ENCODE measurements at places on chromosomes 6 and 20.
A peak's percentile ranks its signal among the peaks of the same experiment; 100 is the strongest.

GRCh38 chr6:143064271-143064670, 3.6 kb downstream of the AIG1 start:
- no peak for DNase-seq

GRCh38 chr6:167705211-167705750, 121.4 kb upstream of the AFDN start:
- no peak for DNase-seq

DNA sequence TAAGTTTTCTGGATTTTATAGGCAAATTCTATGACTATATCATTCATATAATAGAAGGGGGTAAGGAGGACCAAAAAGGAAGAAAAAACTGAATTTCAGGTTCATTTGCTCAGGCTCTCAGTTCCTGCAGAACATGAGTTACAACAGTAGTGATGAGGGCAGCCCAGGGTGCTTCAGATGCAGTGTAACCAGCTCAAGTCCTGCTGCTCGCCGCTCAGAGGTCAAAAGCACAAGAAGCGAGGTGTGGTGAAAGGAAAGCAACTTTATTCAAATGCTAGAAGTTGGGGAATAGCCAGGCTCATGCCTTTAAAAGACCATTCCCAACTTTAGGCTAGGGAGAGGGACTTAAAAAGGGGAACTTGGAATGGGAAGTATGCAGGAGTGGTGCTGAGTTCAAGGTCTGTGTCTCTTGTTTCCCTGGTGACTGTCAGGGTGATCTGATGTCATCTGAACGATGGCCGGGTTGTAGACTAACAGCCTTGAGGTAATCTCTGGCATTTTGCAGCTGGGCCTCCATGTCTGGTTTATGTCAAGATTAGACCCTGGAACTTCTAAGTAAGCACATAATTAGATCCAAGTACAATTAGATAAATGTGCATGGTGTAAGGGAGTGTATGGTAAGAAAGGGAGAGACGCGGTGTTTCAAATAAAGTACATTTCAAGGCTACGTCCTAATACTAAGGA, 14.5 kb upstream of the SEC63 start:
- DNase-seq, result no peak

DNA sequence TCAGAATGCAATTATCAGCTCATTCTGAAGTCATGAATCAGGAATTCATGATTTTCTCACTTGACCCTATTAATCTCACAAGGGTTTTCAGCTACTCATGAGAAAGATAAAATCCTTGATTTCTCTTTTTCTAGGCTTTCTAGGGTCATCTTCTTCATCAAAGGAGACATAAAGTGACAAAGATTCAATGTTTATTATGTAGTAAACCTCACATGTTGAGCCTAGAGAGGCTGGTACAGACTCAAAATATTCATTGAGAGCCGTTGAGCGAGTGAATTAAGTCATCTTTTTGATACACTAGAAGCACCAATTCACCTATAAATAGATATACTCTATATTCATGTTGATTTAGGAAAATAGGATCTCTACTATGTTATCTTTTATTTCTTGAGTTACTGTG, 104.8 kb upstream of the TRAF3IP2 start:
- no peak for DNase-seq

- no peak for DNase-seq
Measured at GRCh38 chr6:20169119-20169557, 43.1 kb downstream of the MBOAT1 start.

DNA sequence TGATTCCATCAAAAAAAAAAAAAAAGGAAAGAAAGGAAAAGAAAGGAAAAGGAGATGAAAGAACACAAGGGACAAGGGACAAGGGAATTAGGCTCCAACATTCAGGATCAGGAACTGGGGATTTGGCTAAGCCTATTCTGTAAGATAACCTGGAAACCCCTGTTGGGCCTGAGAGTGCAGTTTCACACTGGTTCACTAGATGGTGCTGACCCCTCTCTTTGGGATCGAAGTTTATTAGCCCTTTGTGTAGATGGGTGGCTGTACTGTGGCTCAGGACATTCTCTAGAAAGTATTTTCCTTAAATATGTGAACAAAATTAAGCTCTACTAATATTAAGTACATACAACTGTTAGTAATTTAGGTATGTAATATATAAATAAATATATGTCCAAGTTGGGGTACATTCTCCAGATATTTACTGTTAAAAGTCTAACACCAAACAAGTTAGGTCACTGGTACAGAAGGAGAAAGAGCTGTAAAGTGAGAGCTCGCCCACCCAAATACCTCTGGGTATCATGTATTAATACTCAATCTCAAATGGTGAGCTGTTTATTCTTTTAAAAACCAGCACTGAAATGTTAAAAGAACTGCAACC, 6.3 kb downstream of the OR2A4 start:
- DNase-seq, result peak; percentile 42

DNA sequence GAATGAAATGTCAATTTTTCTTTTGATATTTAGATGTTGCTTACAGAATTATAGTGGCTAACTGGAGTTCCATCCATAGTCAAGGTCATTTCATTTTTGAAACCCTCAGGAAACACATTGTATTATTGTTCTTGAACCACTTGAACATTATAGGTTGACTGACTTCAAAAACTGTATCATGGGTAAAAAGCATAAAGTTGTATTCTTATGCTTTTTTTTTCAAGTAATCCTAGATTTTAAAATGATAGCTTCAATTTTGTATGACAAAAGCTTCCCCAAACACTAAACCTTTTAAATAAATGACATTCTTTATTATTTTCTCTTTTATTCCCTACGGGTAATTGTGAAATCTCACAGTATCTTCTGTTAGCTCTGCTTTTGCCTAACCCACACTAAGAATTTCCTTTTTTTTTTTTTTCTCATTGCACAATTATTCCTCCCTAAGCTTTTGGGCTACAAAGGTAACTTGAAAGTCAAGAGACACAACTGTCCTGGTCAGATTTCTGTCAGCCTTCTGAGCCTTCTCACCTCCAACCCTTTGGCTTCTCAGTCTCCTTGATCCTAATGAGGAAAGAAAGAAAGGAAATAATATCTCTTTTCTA, 36.9 kb upstream of the LAMA4 start:
- DNase-seq, result no peak

DNA sequence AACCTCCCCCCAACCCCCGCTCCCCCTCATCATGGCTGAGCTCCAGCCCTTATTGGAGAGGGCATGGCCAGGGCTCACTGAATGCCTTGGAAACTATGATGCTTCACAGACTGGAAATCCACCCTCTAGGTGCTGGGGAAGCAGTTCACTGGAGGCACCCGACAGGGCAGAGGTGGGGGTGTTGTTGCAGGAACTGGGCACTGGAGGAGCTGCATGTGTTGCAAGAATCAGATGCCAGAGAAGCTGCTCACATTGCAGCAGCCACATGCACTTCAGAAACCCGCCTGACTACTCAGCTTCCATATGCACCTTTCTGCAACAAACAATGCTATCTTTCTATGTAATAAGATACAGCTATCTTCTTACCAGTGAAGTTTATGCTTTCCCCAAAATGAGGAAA, 7.9 kb upstream of the TBPL1 start:
- DNase-seq, result no peak

GRCh38 chr20:62219992-62220665, at the start of gene HRH3:
Gene HRH3 (minus strand): TSS chr20:62220278. CDS start chr20:62219970, 308 bp downstream.
- DNase-seq, result peak; percentile 80

DNA sequence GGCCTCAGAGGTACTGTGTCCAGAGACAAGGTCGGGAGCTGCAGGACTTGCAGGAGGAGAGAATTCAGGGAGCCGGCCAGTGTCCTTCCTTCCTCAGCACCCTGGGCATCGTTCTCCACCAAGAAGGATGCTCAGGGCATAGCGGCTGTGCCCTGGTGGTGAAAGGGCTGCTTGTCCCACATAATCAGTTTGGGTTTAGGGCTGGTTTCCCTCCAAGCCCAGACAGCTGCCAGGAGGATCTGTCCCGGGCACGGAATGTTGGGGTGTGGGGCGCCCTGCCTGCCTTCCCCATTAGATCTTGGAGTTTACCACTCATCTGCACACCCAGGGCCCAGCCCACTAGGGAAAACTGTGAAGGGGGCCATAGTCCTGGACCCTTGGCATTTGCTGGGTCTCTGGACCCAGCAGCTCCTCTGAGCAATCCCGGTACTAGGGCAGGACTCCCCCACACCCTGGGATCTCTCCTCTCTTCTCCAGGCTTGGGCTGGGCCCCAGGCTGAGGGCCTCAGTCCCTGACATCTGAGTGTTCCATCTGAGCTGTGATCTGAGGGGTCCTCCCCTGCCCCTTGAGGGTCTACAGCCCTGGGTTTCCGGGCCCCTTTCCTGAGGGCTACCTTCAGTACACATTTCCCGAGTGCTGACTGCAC, 18.6 kb upstream of the SPDEF start:
- DNase-seq, result no peak

GRCh38 chr20:57464642-57465211, 60.2 kb downstream of the CTCFL start:
- DNase-seq, result no peak

- no peak for DNase-seq
Measured at GRCh38 chr6:166166314-166167257, 1.1 kb downstream of the TBXT start.

DNA sequence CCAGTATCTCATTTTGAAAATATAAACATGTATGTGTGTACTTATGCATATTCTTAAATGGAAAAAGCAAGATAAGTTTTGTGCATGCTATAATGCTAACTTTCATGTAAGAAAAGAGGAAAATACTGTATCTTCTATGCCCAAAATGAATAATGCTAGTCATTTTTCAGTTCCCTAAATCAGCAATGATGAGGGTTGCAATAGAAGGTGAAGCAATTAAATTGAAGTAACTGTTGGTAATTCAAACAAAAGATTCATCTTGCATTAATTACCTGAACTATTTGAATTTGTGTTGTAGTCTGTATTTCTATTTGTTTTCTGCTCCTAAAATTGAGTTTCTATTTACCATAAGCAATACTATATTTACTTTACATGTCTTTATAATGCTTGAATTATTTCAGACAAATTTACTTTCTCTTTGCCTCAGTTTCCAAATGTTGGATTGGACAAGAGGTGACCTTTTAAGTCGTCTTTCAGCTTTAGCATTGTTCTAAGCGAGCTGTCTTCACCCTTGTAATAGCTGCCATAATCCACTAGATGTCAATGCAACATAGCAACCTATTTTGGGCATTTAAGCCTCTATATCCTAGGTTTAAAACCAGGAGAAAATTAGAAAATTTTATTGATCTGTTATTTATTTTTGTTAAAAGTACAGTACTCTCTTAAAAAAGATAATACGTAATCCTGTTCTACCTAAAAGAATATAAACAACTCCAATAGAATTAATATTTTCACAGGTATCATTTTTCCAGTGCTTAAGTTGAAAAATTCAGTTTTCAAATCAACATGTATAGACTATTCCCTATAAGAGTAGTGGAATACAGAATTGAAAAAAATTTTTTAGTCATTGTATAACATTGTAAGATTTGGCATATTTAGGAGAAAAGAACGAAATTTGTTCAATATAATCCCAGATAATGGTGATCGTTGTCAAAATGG, 52.3 kb upstream of the IFNGR1 start:
- peak; percentile 20 for DNase-seq

GRCh38 chr6:156652231-156652750, 124.9 kb upstream of the ARID1B start:
- DNase-seq, result no peak

DNA sequence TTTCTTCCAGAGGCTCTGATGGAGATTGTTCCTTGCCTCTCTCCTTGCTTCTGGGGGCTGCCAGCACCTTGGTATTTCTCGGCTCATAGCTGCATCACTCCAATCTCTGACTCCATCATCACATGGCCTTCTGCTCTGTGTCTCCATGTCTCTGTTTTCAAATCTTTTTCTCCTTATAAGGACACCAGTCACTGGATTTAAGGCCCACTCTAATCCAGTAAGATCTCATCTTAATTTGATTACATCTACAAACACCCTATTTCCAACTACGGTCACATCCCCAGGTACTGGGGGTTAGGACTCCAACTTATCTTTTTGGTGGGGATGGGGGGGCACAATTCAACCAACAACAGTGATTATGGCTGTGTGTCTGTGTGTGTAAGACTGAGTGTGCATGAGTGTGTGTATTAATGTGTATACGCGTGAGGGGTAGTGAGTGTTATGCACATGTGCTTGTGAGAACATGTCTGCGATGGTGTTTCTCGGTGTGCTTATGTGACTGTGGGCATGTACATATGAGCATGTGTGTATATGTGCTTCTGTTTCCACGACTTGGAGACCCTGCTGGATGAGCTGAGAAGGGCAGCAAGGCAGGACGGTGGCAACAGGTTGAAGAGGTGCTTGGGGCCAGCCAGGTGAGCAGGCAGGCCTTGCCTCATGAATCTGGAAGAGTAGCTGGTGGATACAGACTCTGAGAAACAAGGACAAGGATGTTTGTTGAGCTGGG, 130.5 kb downstream of the MRPL14 start:
- DNase-seq, result no peak

GRCh38 chr6:62914530-62914929, 296.7 kb upstream of the FKBP1C start:
- DNase-seq, result no peak

GRCh38 chr20:32357375-32357868, 709 bp upstream of the ASXL1 start:
- DNase-seq, result no peak

DNA sequence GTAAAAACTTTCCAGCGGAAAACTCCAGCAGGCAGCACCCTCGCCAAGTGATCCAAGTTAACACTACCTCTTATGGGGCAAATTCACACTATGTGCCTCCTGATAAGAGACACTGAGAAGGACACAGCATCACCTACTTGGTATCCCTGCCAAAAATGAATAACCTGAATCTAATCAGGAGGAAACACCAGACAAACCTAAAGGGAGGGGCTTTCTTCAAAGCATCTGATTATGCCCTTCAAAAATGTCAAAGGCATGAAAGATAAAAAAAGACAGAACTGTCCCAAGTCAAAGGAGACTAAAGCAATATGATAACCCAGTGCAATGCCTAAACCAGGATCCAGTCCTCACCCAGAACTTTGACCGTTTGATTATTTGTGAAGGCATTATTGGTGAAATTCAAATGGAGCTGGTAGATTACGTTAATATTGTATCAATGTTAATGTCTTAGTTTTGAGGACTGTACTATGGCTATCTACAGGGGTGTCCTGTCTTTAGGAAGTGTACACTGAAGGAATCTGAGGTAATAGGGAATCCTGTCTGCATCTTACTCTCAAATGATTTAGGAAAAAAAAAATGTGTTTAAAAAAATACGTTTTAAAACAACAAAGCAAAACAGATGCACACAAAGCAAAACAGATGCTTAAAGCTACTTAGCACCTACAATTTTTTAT, 8.3 kb downstream of the TBC1D7 start:
- no peak for DNase-seq

DNA sequence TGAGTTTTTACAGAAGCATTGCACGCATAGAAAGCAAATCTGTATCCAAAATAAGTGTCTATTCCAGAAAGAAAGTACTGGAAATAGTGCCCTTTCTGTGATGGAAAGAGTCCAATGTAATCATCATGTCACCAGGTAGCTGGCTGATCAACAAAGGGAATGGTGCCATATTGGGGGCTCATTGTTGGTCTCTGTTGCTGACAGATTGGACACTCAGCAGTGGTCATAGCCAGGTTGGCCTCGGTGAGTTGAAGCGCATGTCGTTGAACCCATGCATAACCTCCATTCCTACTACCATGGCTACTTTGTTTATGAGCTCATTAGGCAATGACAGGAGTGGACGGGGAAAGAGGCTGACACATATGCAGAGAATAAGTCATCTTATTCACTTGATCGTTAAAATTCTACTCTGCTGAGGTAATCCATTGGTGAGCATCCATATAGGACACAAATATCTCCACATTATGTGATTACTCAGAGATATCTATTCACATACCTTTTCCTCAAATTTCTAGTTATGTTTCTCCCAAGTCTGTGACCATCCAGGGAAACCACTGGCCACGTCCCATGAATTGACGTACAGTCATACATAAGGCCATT, 560.5 kb downstream of the HAO1 start:
- no peak for DNase-seq

All from DND-41 (cell line).